Caco-2 (cell line): ENCODE measurements at places on chromosomes 2 and 18. TPM values are rescaled to one million over a fixed set of nuclear protein-coding genes. Genes with fewer than 3 reads are reported as not detected.
A peak's percentile ranks its signal among the peaks of the same experiment; 100 is the strongest.

ZBTB7C gene
- total RNA-seq: 0.18 and 0.39 TPM in 2 replicates

CHRND gene
- not detected in 2 replicates for total RNA-seq

GPR35 gene
- 21.3 and 21.5 TPM in 2 replicates for total RNA-seq

ROCK2 gene
- total RNA-seq: 61.6 and 64.4 TPM in 2 replicates

NCKAP1 gene
- 154 and 162 TPM in 2 replicates for total RNA-seq

EFR3B gene
- total RNA-seq: 14.5 and 19.1 TPM in 2 replicates

LBX2 gene
- 11.1 and 11.4 TPM in 2 replicates for total RNA-seq

LIPT1 gene
- total RNA-seq: 9.4 and 10.2 TPM in 2 replicates

DYNAP gene
- total RNA-seq: not detected in 2 replicates

SERPINB4 gene
- not detected in 2 replicates for total RNA-seq

CAVIN2 gene
- not detected in 2 replicates for total RNA-seq

OBSL1 gene
- 56.2 and 57.6 TPM in 2 replicates for total RNA-seq

IL1RN gene
- not detected in 2 replicates for total RNA-seq

OSR1 gene
- total RNA-seq: 3.0 and 3.2 TPM in 2 replicates

PFN4 gene
- 1.3 and 1.4 TPM in 2 replicates for total RNA-seq

PLGLB2 gene
- total RNA-seq: 0.77 and 1.1 TPM in 2 replicates

DNA sequence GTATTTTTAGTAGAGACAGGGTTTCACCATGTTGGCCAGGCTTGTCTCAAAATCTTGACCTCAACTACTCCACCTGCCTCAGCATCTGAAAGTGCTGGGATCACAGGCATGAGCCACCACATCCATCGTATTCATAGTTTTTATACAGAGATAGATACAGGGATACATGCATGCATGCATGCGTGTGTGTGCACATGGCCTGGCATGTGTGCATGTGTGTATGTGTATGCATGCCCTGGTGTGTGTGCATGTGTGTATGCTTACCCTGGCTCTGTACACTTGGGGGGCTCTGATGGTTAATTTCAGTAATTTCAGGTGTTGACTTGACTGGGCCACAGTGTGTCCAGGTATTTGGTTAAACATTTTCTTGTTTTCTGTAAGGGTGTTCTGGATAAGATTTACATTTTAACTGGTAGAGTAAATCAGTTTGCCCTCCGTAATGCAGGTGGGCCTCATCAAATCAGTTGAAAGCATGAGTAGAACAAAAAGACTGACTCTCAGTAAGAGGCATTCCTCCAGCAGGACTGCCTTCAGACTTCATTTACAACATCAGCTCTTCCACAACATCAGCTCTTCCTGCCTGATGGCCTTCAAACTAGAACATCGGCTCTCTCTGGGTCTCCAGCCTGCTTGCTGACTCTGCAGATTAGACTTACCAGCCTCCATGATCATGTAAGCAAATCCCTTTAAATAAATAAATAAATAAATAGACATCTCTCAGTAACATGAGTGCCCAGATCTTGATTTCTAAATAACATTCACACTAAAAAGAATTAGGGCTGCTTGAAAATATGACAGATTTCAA lies 30.8 kb downstream of the SESTD1 start:
- DNase-seq: no peak

- DNase-seq: no peak
Measured at GRCh38 chr18:76441002-76441667, 53.9 kb downstream of the ZNF516 start.

GRCh38 chr2:206452750-206453149 lies 9.4 kb downstream of the ADAM23 start:
- no peak for DNase-seq

DNA sequence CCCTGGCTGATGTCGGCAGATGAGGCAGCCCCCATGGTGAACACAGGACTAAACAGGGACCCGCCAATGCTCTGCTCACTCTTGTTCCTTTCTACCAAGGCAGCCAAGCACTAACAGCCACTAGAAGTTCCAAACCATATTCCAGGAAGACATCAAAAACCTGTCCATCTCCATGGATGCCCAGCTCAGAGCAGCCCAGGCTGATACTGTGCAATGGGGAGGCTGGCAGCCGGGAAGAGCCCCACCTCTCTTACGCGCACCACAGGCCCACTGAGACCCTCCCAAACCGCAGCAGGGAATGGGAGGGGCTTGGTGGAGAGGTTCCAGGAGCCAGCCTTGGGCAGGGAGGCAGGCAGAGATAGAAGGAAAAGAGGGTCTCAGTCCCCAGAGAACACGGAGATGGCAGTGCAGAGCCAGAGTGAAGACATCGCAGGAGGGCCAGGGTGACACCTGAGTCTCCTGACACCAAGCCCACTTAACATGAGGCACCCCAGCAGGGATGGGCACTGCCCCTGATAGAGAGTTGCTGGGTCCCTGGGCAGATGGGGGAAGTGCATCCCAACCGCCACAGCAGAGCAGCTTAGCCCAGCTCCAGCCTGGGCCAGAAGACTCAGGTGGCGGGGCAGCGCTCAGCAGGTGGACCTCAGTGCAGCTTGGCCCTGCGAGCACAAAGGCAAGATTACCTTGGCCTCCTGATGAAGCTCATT lies 3.4 kb downstream of the HS6ST1 start:
- DNase-seq: no peak

DNA sequence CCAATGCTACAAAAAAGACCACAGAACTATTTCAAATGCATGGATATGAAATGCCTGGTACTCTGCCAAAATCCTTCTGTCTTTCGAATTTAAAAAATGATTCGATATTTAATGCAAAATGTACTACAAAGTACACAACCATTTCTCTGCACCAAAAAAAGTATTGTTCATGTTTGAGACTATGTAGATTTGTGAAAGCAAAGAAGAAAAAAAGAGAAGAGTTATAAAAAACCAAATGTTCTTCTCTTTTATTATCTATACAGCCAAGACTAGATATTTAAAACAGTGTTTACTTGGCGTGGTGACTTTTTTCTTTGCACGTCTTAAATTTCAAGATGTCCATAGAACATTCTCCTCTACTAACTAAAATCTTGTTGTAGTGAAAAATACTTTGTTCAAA lies 89.2 kb downstream of the DTNA start:
- no peak for DNase-seq

- DNase-seq: peak; percentile 13
Measured at GRCh38 chr18:31396796-31397612, 20.4 kb downstream of the DSG4 start.

GRCh38 chr2:197307933-197308521 lies 2.6 kb downstream of the ANKRD44 start:
- no peak for DNase-seq

GRCh38 chr18:10519999-10520935 lies 5.6 kb upstream of the NAPG start:
- peak; percentile 81 for DNase-seq

DNA sequence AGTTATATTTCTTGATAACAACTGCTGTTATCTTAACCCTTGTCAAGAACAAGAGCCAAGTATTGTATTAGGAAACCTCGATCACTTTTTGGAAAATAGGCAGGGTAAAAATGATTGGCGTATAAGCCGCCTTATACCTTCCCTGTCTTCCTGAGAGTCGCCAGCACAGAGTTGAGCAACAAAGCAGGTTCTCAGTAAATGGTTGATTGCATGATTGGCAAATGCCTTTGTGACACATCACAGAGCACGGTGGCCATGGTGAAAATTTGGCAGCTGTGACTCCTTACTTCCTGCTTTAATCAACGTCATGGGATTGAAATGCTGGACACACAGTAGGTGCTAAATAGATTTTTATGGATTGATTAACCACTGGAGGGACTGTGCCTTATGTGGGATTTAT lies 3.9 kb upstream of the KLHL29 start:
- DNase-seq: no peak

- DNase-seq: no peak
Measured at GRCh38 chr18:32634876-32635431, 137.9 kb downstream of the KLHL14 start.

- DNase-seq: peak; percentile 63
Measured at GRCh38 chr2:112482309-112483041, 519 bp downstream of the TTL start.

DNA sequence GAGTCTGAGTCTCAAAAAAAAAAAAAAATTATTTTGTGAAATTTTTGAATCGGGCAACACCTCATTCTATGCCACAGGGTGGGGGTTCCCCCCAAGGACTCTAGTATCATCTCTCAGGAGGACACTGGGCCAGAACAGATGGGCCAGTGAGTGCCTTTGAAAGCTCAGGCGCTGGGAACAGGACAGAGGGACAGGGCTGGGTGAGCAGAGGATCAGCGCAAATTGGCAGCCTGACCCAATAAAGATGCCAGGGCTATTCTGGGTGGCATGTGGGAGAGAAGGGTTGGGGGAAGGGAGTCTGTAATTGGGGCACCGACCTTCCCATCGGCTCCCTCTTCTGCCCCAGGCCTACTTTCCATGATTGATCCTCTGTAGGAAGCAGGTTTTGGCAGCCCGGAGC lies 44.0 kb downstream of the KIF3C start:
- no peak for DNase-seq

DNA sequence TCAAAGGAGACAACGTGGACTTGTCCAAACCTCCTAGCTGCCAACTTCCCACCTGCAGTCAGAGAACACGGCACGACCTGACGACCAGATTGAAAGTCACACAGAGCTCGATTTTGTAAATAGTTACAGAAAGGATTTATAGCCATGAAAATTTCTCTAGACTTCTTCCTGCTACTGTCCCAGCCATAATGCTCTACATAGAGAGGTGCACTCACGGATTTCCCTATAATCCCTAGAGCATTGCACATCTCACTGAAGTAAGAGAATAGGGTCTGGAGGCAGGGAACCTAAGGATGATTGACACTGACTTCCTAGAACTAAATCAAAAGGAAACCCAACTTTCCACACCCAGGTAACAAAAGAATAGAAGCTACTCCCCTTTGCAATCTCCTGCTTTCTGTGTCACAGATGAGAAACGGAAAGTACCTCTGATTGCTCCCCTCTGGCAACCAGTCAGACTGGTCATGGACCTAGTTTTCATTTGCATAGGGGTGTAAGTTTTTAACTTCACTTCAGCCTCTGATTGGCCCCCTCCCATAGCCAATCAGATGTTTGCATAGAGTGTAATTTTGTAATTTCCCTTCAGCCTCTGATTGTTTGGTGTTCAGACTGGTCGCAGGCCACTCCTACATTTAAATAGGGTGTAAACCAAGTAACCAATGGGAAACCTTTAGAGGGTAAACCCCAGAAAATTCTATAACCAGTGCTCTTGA lies 58.6 kb upstream of the FBXO11 start:
- DNase-seq: no peak

DNA sequence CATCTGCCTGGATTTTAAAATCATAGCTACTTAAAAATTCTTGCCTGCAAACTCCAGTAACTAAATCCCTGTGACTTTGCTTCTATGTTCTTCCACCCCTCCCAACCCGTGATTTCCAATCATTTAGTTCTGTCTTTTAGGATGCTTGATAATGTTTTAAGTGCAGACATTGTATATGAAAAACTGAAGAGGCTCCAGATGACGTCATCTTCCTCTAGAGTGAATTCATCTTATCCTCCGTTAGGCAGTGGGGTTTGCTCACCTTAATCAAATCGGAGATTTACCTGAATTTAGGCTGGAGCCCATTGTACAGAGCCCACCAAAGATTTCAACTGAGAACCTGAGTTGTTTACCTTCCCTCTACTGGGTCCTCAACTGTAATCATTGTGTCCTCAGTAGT lies 10.9 kb downstream of the FBXO48 start:
- DNase-seq: no peak

DNA sequence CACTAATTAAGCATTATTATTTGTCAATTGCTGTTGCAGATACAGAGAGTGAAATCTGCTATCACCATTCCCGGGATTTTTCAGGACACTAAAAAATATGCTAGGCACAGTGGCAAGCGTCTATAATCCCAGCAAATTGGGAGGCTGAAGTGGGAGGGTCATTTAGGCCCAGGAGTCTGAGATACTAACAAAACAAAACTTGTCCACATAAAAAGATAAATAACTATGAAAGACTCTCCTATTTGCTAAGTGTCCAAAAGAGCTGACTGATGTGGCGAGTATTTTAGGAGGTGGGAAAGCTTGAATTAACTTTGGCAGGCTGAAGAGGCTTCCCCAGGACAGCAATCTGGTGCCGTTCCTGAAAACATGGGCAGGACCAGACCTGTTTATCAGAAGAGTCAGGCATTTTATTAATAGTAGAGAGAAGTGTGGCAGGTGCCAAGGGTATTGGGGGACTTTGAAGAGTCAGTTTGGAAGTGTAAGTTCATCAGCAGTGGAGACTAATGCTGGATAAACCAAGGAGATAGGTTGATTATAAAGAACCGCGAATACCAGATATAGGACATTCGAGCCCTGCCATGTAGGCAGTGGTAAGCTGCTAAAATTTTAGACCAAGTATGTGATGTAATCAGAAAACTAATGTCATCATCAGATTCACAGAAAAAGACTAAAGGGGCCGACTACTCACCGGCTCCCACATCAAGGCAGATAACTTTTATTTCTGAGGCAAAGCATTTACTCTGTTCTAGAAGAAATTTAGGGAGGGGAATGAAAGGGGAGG lies 201.8 kb downstream of the EPHA4 start:
- no peak for DNase-seq

GRCh38 chr2:98908931-98909316 lies 27.1 kb downstream of the CRACDL start:
- no peak for DNase-seq

GRCh38 chr2:76274676-76275075 lies 564.0 kb upstream of the GCFC2 start:
- DNase-seq: no peak

- DNase-seq: no peak
Measured at GRCh38 chr2:146317959-146318358, 1526.9 kb upstream of the ACVR2A start.

GRCh38 chr2:584863-585823 lies 92.1 kb downstream of the TMEM18 start:
- no peak for DNase-seq

- DNase-seq: no peak
Measured at GRCh38 chr18:61459896-61460648, 126.8 kb downstream of the CDH20 start.

GRCh38 chr2:88540346-88540745 lies 86.9 kb downstream of the EIF2AK3 start:
- no peak for DNase-seq

DNA sequence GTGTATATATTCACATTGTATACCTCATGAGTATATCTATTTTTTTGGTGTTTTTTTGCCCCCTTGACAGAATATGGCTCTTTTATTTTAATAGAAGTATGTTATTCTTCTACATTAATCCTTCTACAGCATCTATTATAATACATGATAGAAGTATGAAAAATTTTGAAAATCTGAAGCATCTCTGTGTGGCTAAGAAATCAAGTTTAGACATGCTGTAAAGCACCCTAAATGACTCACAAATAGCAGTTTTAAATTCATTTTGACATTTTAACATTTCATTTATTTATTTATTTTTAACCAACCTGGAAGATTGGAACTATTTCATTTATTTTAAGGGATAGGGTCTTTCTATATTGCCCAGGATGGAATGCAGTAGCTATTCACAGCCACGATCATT lies 33.8 kb upstream of the ROCK1 start:
- DNase-seq: no peak

- no peak for DNase-seq
Measured at GRCh38 chr2:43566461-43566729, 29.4 kb downstream of the THADA start.

GRCh38 chr2:108061439-108062042 lies 75.2 kb downstream of the SLC5A7 start:
- no peak for DNase-seq
